ENCODE measurements at places on chromosomes 4 and X.

- DNase-seq: no peak
These were observed 63.6 kb upstream of the TSPAN5 start for GRCh38 chr4:98722000-98722399.

- peak; percentile 14 for DNase-seq
These were observed 9.1 kb downstream of the NSG1 start for GRCh38 chr4:4395849-4396627.

DNA sequence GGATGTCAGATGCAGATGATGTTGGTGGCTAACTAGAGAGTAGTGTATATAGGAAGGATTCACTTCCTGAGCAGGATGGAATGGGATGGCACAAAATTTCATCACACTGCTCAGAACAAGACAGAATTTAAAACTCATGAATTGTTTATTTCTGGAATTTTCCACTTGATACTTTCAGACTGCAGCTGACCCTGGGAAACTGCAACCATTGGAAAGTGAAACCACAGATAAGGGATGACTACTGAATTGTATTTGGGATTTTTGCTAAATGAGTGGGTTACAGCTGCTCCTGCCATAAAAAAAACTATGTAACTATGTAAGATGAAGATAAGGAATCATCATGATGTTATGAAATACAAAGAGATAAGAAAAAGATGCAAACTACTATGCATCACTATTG, 51.4 kb downstream of the NPY5R start:
- DNase-seq: no peak

DNA sequence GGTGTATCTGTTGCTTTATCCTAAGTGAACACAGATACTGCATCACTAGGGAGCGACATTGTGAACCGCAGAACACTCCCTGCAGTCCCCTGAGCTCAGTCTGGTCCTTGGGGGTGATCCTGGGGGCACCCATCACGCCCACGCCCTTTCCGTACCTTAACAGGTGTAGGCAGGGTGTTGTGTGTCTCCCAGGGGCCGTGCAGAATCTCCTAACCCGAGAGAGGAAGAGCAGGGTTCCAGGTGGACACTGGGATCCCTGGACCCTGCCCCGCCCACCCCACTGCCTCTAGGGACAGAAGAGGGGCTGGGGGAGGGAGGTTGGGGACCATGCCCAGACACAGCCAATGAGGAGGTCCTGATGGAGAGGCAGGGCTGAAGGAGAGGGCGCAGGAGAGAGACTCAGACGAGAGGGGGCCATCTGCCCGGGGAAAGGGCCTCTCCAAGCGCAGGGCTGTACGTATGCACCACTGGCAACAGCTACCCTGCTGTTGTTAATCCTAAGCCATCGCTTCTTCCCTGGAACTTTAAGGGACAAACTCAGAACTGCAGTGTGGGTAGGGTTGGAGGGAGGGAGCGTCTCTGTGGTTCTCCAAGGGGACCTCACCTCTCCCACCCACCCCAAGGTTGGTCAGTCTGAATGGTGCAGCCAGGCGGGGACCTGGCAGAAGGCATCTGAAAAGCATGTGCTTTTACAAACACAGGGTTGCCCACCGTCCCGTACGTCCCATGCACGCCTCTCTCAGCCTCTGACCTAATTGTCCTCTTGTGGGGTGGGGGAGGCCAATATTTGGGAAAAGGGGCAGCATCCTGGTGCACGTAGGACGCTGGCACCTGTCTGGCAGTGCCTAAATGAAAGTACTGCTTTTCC, 2.5 kb downstream of the P2RY8 start:
- no peak for DNase-seq

- DNase-seq: no peak
These were observed 360.7 kb downstream of the BMPR1B start for GRCh38 chr4:95118497-95118896.

- DNase-seq: no peak
These were observed 42.5 kb upstream of the MXD4 start for GRCh38 chr4:2304321-2304876.

DNA sequence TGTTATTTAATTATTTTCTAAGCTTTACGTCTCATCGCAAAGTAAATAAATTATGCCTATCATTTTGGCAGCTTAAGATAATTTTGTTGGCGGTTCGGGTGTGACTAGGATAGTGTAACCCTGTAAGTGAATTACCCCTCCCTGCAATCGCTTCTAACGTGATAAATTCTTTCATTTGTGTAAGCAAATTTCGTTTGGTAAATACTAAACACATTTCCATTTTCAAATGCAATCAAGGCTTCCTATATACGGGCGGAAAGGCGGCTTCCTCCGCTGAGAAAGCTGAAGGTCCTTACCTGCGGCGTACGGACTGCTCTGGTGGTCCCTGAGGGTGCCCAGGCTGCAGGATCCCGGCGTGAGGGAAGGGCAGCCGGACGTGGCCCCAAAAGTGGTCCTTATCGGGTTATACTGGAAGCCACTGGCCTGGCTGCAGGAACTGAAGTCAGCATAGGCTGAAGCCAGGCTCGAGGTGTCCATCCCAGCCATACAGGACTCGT, 403 bp downstream of the PHOX2B start:
- no peak for DNase-seq

GRCh38 chr4:149512501-149512900, 303.1 kb downstream of the IQCM start:
- no peak for DNase-seq

- no peak for DNase-seq
These were observed 93.7 kb upstream of the AP1S2 start for GRCh38 chrX:15948318-15948660.

DNA sequence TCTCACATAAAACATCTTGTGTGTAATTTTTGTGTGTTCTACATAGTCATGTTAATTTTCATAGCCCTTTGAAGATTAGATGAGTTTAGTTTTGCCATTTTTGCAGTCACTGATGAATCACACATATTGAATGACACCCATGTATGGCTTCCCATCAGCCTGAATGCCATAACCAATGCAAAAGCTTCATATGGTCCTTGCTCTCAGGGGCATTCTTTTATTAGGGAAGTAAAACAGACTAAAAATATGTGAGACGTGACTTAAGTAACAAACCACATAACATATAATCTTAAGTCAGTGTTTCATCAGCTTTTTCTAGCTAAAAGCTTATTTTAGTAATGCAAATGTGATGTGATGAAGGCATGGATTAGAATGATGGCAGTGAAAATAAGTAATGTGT, 8.2 kb downstream of the SLC25A4 start:
- no peak for DNase-seq

DNA sequence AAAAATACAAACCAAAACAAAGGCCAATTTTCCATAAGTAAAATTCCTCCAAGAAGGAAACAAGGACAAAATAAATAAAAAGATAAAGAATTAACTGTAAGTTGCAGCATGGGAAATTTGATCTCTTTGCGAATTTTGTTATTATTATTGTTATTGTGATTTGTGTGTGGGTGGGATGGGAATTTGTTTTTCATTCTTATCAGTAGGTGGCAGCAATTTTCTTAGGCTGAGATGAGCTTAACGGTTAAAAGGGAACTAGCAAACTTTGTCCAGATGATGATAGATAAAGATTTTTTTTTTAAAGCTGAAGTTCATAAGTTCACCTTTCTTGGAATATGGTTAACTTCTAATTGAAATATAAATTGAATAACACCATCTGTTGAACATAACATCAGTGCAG, 83.2 kb upstream of the IL1RAPL2 start:
- no peak for DNase-seq

- no peak for DNase-seq
These were observed 1282.0 kb downstream of the PCDH7 start for GRCh38 chr4:32002037-32002747.

DNA sequence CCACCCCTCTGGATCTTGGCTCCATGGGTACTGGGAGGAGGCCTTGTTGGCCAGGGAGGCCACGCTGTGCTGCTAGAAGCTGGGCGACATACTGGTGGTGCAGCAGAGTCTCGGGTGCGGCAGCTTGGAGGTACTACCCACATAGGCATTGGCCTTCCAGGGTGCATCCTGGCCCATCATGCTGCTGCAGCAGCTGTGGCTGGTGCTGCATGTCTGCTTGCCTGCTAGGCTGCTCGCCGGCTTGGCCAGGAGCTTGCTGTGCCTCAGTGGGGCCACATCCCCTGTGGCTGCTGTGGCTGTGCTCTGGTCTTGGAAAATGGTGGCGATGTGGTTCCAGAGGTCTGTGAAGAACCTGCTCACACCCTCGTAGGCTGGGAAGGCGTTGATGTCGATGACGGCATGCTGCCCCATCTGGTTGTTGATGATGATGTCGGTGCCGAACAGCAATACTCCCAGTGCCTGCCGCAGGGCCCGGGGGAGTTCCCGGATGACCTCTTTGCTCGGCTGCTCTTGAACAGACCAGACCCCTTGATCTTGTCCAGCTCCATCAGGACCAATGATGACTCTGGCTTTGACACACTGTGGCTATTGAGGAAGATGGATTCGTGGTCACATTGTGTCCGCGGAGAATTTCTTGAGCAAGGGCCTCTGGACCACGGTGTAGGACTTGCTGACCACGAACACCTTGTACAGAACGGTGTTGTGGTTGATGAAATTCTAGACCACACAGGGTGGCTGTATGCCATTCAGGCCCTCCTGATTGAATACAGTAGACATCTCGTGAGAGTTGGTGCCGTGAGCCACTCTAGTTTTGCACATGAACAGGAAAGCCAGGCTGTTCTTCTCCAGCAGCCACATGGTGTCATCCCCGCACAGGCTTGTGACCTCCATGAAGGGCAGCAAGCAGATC, 11.8 kb downstream of the RBM10 start:
- no peak for DNase-seq

GRCh38 chr4:78311306-78311705, 240.3 kb upstream of the ANXA3 start:
- no peak for DNase-seq

GRCh38 chr4:106021737-106022410, 126.6 kb downstream of the NPNT start:
- no peak for DNase-seq

GRCh38 chr4:70943114-70943513, 40.9 kb downstream of the MOB1B start:
- no peak for DNase-seq

DNA sequence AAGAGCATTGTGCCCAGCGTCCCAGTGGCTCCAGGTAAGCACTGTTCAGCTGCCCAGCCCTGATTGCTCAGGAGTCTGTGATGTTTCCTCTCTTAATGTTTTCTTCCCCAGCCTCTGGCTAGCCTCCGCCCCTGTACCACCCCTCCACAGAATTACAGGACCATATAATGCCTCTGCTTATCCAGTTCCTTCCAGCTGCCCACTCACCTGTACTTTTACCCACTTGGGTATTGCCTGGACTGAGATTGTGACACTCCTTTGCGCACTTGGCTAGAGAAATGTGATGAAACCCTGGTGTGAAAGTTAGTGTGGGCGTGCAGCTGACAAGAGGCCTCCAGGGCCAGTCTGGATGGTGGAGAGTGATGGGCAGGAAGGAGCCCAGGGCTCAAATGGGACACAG, at the start of gene AWAT2:
AWAT2 (minus strand) TSS at position 14 of the 400 bp plus-strand sequence; CDS start at position 8, 6 bp downstream.
- no peak for DNase-seq

DNA sequence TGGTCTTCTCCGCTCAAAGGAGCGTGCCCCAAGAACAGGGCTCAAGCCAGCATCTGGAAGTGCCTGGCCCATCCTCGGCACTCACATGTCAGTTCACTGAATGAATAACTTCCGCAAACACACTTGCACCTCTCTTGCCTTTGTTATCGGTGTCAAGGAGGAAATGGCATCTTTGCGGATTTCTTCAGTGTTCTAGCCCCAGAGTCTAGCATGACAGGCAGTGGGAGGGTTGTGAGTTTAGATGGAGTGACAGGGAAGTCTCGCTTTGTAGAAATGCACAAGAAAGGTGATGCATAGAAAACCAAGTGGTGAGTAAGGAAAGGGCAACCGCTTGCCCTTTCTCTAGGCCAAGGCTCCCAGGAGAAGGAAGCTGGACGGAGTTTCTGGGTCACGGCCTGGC, 17.6 kb upstream of the MECP2 start:
- no peak for DNase-seq

- no peak for DNase-seq
These were observed 42.0 kb downstream of the NEUROG2 start for GRCh38 chr4:112473985-112474384.

GRCh38 chrX:46573892-46574773, 568 bp downstream of the CHST7 start:
- peak; percentile 15 for DNase-seq

GRCh38 chr4:147732518-147733235, 789 bp downstream of the ARHGAP10 start:
- no peak for DNase-seq

DNA sequence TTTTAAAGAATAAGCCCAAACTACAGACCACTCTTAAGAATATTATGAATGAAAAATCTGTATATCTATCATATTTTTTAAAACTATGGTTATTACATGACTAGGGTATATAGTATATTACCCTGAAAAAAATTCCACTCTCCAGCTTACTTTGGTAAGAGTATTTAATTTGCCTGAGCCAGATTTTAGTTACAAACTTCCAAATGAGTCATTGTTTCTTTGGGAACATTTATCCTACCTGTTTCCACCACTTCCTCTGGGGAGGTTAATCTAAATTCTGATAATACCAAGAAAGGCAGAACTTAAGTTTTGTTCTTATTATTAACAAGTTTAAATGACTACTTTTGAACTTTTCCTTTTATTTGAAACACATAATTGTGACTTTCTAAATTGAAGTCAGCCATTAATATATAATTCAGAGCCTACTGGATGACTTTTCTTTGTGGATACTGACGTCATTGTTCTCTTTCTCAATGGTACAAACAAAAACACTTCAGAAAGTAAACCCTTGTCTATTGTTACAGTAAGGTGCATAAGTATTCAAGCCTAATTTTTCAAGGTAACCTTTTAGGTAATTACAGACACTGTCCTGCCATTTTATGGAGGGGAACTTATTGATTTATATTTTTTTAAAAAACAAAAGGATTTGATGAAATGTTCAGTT, 135.6 kb upstream of the TLL1 start:
- no peak for DNase-seq
